ENCODE measurements at places on chromosomes 5 and 9. TPM values are rescaled to one million over a fixed set of nuclear protein-coding genes. Genes with fewer than 3 reads are reported as not detected.

- DNase-seq = peak; percentile 37
These were observed 47.2 kb downstream of the RFX3 start for GRCh38 chr9:3478549-3478953.

Gene ACTBL2
- not detected for total RNA-seq

GRCh38 chr9:12716823-12717600, 23.8 kb downstream of the TYRP1 start:
- no peak for DNase-seq

DNA sequence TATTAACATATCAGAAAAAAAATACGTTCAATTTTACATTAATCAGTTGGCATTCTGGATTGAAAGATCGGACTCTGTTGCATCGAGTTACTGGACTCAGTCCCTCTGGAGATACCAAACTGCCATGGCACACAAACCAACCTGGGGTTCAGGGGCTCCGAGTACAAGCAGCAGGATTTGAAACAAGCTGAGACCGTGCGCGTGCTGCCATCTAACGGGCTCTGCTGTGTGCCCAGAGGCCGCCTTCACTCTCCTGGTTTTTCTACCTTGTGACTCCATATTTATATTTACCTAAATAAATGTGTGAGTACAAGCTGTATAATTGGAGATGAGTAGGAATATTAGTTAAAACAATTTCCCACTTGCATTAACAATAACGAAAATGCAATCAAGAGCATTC, 48.2 kb downstream of the ANXA1 start:
- peak; percentile 57 for DNase-seq

DNA sequence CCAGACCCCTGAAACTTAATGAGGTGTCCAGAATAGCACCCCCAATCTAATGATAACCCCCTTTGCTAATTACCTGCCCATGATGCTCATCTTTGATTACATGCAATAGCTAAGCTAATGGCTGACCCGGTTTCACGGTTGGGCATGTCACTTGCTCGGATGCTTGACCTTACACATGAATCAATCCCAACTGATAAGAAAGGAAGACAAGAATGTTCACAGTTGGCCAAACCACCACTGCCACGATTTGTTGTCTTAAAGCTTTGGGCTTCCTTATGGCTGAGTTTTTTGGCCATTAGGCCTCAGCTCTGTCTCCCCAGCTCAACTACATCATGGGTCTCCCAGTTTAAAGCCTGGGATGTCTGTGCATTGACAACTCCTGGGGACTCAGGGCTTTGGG, 53.1 kb upstream of the TGFBR1 start:
- no peak for DNase-seq

GRCh38 chr5:10621832-10622231, 58.0 kb downstream of the ANKRD33B start:
- no peak for DNase-seq

Gene C9
- total RNA-seq = not detected

DNA sequence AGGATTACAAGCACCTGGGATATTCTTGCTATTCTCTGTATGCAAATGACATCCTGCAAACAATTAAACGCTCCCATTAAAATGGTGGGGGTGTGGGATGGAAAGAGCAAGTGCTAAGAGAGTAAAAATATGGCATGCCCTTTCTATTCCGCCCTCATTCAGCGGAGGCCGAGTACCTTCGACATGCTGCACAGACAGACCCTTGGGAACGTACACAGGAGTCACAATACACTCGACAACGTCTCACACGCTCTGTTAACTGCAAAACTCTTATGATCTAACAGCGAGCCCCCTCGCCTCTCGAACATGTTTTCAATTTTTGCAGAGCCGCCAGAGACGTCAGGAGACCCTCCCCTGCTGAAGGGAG, 322.2 kb downstream of the CEMIP2 start:
- DNase-seq = no peak

GRCh38 chr5:21398511-21398910, 1410.5 kb upstream of the CDH18 start:
- no peak for DNase-seq

GRCh38 chr9:107281922-107282667, 984 bp upstream of the RAD23B start:
- DNase-seq = no peak

DNA sequence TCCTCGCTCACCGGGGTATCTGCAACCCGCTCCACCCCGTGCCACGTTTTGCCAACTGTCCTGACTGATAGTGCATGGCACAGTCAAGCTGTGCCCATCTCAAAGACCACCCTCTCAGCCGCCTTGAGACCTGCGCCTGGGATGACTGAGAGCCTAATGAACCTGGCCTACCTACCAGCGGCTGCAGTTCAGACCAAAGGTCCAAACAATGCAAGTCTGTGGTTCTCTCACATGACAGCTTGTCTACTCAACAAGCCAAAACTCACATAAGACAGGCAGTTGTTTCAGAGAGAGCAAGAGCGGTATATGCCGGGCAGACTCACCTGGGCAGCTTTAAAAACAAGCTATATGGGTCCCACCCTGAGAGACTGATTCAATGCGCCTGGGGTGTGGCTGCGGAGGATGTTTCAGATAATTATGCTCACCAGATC, 70.5 kb downstream of the EPB41L4B start:
- DNase-seq = no peak

Gene CD14
- not detected for total RNA-seq

GRCh38 chr5:916441-917293, 24.0 kb downstream of the TRIP13 start:
- DNase-seq = no peak

Gene POLK
- total RNA-seq = 14.5 TPM

GRCh38 chr5:5364932-5365331, 57.5 kb upstream of the ICE1 start:
- DNase-seq = no peak

- DNase-seq = no peak
These were observed 287.5 kb downstream of the MED10 start for GRCh38 chr5:6090838-6091237.

Gene TARS1
- 468 TPM for total RNA-seq

DNA sequence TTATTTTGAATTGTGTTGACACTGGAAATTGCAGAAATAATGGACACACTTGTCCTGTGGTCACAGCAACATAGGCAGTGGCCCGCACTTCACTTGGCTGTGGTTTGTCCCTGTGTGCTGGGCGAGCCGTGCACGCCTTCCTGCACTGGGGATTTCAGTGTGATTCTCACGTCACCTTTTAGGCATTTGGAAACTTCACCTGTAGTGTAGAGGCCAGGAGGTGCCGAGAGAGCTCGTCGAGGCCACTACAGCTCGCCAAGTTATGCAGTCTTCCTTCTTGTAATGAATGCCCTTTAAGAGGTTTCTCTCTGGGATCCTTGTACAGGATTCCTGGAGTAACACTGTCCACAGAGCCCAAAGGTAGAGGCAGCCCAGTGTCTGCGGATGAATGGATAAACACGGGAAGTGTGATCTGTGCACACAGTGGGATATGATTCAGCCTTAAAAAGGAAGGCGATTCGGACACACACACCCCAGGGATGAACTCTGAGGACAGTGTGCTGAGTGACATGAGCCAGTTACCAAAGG, 14.7 kb downstream of the TRAF2 start:
- no peak for DNase-seq

Gene EQTN
- 0.24 TPM for total RNA-seq

DNA sequence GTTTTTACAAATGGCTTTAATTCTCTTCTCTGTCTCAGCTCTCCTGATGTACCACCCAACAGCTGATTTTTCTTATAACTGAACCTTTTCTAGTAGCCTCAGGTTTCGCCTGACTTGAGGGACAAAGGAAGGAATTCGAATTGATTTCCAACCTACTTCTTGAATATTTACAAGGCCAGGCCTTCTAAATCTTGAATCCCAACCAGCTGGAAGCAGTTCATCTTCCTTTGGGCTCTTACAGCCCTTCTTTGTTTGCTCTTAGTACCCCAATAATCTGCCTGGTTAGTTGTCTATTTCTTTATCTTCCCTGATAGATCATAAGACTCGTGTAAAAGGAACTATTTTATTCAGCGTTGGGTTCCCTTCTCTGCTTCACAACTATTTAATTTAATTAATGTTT, 95.9 kb downstream of the NLN start:
- peak; percentile 57 for DNase-seq

DNA sequence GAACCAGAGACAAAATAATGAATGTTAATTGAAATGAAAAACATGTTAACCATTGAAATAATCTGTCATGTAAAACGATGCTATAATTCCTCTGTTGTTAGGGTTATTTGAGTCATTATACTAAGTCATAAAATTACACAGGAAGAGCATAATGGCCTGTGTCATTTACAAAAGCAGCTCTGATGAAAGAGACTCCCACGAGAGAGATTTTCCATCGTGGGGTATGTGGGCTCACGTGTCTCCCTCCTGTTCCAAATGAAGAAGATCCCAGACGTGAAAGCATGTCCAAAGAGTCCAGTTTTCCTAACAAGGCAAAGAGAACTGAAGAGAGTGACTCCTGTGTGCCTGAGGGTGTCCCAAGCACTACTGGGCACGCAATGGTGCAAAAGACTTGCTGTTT, 379.8 kb downstream of the SPOCK1 start:
- no peak for DNase-seq

DNA sequence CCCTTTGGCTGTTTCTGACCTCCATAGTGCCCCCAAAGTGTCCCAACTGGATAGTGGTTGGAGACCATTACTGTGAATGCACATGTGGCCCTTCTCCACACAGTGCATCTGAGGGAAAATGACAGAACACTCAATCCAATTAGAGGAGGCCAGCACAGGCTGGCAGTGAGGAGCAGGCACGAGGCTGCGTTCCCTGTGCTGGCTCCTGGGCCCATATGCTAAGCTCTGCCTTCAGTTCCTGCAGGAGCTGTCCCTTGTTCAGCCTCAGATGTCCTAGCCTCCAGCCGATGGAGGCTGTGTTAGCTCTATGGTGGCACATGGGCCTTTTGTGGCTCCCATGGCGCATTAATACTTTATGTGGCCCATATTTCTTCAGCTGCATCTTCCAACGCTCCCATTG, 35.8 kb downstream of the ALG2 start:
- DNase-seq = no peak

DNA sequence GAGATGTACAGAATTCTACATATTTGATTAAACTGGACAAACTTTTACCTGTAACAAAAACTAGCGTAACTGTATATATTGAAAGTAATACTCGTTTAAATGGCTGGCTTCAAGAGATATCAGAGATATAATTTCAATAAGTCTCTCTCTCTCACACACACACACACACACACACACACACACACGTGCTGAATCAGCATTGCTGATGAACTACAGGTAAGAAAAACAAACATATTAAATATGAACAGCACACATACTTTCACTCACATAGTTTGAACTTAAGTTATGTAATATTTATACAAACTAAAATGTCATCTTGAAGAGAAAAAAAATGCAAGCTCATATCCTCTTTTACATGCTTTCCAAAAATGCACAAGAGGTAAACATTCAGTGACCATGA, 145.4 kb downstream of the BNC2 start:
- no peak for DNase-seq

- DNase-seq = no peak
These were observed 77.8 kb downstream of the AOPEP start for GRCh38 chr9:94804316-94804715.

DNA sequence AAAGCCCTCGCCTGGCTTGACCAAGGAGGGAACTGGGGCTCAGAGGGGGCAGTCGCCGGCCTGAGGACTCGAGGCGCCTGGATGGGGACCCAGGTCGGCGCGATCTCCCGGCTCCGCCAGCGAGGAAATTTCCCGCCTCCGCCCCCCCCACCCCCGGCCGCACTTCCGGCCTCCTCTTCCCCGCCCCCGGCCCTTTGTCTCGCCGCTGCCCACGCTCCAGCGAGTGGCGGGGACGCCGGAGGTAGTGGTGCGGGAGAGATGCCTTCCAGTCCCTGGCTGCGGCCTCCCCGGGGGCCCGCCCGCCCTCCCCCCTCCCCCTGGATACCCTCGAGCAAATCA, 448 bp upstream of the GPRIN1 start:
- no peak for DNase-seq

GRCh38 chr5:99936911-99937310, 598.3 kb upstream of the FAM174A start:
- no peak for DNase-seq

DNA sequence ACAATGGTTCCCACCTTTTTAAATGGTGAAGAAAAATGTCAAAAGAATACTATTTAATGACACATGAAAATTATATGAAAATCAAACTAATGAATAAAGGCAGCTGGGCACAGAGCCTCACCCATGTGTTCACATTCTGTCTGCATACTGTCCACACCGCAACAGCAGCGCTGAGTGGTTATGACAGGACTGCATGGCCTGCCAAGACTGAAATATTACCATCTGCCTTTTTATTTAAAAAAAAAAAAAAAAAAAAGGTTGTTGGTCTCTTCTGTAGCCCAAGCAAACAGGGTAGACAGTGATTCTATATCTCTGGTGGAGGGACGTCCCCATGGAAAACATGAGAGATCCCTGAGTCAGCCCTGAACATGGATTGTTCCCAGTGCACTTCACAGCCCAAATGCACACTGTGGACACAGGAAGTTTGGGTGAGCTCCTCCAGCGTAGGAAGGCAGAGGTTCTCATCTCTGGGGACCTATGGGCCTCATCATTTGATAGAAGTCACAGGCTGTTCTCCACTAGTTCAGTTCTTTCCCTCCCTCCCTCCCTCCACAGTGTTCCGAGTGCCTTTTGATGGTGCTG, 44.9 kb upstream of the SHC3 start:
- no peak for DNase-seq
